ENCODE measurements at places on chromosomes 2 and 18. TPM values are rescaled to one million over a fixed set of nuclear protein-coding genes. Genes with fewer than 3 reads are reported as not detected.

- no peak overlapping the region for H3K4me3 ChIP-seq
- no peaks in the 10 kb centered on the region for H3K27me3 ChIP-seq
- H3K36me3 ChIP-seq = peaks cover 84% of the 10 kb centered on the region
- H3K4me1 ChIP-seq = no peaks in the 10 kb centered on the region
- DNase-seq = no peak
Measured at GRCh38 chr2:190996947-190997346, 17.0 kb downstream of the STAT1 start.

The ALPP gene
- polyA plus RNA-seq = not detected

The STK39 gene
- 12.3 TPM for polyA plus RNA-seq

The AMER3 gene
- 0.03 TPM for polyA plus RNA-seq

GRCh38 chr2:63610525-63610924 lies 21.8 kb downstream of the MDH1 start:
- no peak overlapping the region for H3K4me3 ChIP-seq
- H3K27me3 ChIP-seq = no peaks in the 10 kb centered on the region
- H3K4me1 ChIP-seq = peaks cover 4% of the 10 kb centered on the region
- no peak for DNase-seq
- no peak overlapping the region for H3K27ac ChIP-seq

GRCh38 chr2:144632809-144633208 lies 112.9 kb upstream of the ZEB2 start:
- no peak for DNase-seq
- no peak overlapping the region for H3K27ac ChIP-seq
- no peaks in the 10 kb centered on the region for H3K4me1 ChIP-seq
- H3K4me3 ChIP-seq = no peak overlapping the region

All from SK-N-SH (cell line).